ENCODE measurements at places on chromosomes 12 and 14. TPM values are rescaled to one million over a fixed set of nuclear protein-coding genes. Genes with fewer than 3 reads are reported as not detected.

- DNase-seq = no peak
Observed at GRCh38 chr12:14883686-14884085, 2.0 kb downstream of the MGP start.

DNA sequence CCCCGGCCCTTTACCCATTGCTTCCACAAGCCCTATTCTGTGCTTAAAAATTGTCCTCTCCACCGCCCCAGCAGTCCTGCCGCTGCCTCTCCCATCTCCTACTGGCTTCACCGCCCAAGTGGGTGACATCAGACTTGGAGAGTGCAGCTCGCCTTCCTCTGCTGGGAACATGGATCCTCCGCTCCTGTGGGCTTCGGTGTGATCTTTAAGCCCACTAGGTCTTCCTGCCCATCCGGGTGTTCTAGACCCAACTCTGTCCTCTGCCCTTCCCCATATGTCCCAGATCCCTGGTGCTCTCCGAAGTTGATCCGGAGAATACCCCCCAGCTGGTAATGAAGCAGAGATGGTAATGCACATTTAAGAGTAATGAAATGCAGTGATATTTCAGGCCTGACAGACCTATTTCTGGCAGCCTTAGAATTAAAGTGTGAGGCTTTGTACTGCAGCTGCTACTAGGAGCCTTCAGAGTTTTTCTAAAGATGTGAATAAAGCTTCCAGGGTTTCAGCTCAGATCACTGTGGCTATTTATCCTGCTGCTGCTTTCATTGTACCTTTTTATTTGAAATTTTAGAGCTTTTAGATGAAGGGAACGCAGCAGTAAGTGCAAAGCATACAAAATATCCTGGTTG is 22.9 kb upstream of the CTDSP2 start:
- no peak for DNase-seq

GXYLT1 gene
- total RNA-seq = 17.4 TPM

HNF1A gene
- 0.26 TPM for total RNA-seq

- no peak for DNase-seq
Observed at GRCh38 chr12:68247785-68248184, 5.6 kb downstream of the IL22 start.

DNA sequence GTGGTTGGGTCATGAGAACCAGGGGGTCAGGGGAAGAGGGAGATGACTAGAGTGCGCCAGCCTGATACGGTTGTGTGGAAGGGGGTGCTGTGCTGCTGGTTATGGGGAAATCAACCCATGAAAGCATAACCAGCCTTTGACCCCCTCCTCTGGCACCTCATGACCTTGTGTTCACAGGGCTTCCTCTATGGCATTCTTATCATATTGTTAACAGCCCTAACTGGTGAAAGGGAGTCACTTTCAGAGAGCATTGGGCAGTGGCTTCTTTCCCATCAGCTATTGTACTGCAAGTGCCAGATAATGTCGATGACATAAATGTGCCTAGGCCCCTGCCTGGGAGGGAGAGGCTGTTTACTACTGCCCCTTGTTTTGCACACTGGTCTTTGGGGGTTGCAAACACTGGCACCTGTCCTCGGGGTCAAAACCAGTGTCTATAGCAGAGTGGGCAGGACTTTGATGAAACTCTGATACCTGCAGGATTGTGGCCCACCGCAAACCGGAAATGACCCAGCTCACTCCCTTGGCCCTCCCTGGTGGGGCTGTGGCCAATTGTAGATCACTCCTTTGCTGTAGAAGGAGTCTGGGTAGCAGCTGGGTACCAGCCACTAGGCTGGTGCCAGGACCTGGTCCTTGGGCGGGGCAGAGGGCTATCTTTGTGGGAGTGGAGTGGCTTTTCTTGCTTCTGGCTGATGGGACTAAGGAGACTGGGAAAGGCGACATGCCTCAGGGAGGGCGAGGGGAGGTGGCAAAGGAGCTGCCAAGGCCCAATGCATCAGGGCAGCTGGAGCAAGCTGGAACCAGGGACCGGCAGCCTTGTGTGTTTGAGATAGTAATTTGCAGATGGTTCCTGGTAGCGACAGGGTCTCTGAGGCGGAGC is 634 bp upstream of the TMEM63C start:
- DNase-seq = no peak
